NCI-H2081 (cell line): ENCODE measurements at places on chromosomes 11 and 22.

DNA sequence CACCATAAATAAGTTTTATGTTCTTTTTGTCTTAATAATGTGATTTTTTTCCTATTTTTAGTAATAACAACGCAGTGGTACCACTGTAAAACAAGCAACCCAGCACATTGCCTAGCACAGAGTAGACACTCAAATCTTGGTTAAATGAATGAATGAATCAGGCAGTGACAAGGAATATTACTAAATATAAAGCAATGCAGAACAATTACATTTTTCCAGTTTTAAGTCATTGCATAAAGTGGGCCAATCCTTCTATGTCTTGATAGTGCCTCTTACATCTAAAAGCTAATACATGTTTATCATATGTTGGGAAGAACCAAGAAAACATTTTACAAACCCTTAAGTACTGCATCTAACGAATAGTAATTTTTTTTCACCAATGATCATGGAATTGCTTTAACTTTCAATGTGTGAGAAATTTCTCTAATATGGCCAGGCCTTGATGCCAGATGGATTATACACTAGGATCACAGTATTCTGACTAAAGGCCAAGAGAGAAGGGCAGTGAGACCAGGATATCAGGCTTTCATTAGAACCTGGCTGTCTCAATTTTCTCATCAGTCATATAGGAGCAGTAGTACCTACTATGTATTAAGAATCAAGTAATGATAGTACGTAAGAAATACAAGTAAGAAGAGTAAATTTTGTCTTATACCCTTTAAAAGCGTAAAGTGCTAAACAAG lies 88.5 kb downstream of the TRIM44 start:
- no peak for DNase-seq

- DNase-seq = no peak
These were observed 2.2 kb downstream of the ZBTB16 start for GRCh38 chr11:114061681-114062049.

DNA sequence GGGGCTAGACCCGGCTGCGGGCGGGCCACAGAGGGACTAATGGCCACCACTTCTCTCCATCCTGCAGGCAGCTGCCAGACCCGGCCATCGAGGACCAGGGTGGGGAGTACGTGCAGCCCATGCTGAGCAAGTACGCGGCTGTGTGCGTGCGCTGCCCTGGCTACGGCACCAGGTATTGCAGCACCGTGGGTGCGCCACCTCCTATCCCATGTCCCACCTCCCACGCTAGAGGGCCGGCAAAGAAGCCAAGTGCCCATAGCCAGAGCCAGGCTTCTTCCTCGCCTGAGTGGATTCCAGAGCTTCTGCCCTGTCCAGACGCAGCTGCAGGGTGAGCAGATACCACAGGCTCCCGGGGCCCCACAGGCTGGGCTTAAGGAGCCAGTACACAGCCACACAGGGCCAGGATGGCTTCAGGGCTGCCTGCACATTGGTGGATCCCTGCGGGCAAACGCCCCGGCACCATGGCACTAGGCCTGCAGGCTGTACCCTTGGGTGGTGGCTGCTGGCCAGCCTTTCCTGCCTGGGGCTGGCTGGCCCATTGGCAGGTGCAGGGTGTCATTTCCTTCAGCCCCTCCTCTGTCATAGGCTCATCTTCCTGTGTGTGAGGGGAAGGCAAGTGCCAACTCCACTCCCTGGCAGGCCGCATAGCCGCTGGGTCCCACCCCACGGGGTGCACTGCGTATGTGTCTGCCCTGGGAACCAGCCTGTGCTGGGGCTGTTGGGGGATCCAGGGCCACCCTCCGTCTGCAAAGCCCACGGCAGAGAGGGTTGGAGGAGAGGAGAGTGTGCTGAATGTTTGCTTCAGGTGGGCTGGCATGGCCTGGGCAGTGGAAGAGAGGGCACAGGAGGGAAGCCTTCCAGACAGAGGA lies 16.5 kb upstream of the DGCR8 start:
- no peak for DNase-seq

DNA sequence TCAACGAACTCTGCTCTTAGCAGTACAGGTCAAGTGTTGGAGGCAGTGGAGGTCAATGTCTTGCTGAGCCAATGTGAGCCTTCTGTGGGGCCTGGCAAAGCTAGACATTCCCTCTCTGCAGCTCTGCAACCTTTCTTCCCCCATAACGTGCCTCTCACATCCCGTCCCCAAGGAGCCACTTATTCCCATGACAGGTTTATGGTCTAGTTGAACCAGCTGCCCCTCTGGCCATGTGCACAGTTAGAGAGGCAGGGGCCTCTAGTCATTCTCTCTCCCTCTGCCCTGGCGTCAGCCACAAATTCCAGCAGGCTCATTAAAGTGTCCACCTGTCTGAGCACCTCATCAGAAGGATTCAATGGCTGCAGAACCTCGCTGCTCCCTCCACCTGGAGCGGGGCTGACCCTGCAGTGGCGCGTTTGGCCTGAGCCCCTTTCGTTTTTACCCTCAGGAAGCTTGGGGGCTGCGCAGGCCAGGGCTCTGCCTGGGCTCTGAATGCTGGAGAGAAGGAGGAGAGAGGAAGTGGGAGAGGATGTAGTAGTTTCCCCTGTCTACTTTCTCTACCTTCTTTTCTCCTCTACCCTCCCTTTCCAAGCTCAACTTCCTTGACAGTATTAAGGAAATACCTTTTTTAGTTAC lies 302.1 kb upstream of the B3GAT1 start:
- DNase-seq = no peak

DNA sequence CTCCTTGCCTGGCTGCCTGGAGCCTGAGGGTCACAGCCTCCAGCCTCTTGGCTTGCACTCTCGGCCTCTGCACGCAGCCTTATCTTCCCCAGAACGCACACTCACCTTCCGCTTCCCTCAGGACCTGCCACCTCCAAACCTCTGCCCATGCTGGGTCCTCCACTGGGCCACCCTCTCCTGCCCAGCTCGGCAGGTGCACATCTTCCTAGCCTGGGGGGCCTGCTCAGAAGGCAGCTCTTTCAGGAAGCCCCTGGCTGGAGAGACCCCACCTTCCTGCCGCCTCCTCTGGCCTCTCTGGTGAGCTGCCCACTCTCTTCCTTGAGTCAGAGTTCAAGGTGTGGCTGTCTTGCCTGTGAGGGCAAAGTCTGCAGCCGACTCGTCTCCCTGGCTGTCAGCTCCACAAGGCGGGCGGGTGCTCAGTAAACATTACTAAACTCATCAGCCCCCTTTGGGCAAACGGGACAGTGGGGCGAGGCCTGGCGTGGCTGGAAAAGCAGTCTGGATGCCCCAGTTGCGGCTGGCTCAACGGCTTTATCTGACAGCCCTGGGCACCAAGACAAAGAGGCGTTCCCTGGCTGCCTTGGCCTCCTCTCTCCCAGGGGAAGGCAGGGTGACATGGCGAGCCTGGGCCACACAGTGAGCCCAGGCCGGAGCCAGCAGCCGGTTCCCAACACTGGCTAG lies 1.7 kb upstream of the LINC01488 start:
- no peak for DNase-seq

DNA sequence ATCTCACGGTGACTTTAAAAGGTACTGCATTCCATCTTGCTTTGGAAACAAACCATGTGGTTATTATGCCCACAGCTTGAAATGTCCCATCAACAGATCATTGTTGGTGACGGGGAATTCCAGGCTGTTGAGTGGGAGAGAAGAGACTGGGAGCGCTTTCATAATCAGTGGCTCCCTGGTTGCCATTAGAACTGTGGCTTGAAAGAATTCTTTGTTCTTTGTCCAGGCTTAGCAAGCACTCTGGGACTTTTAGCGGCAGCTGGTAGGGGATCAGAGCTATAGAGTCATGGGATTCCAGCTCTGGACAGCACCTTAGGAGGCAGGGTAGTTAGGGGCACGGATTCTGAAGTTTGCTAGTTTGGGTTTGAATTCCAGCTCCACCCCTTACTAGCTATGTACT lies 22.0 kb downstream of the MMP20 start:
- DNase-seq = no peak
